Activated T-helper 2 cell treated with anti-CD3 and anti-CD28 coated beads, Interferon-gamma antibody, Interleukin-2, Interleukin-4, amounts not matched to agents 10 μg/mL and 5 μg/mL and 100 μg/mL, durations not matched to agents 14 hours and 24 hours and 36 hours (primary cell): ENCODE measurements at places on chromosomes 12 and 14. TPM values are rescaled to one million over a fixed set of nuclear protein-coding genes. Genes with fewer than 3 reads are reported as not detected.

The KRT85 gene
- not detected in 2 replicates for total RNA-seq

The SERPINA12 gene
- total RNA-seq = not detected in 2 replicates

The TXNDC16 gene
- 4.7 and 5.2 TPM in 2 replicates for total RNA-seq

The PSMC6 gene
- total RNA-seq = 144 and 155 TPM in 2 replicates

The CHPT1 gene
- total RNA-seq = 17.6 and 18.3 TPM in 2 replicates

The LALBA gene
- total RNA-seq = not detected in 2 replicates

The TAS2R14 gene
- 2.6 and 2.8 TPM in 2 replicates for total RNA-seq

The TPI1 gene
- total RNA-seq = 1,708 and 1,711 TPM in 2 replicates

The AQP6 gene
- not detected in 2 replicates for total RNA-seq

The RHOJ gene
- not detected in 2 replicates for total RNA-seq

The HSP90B1 gene
- 615 and 617 TPM in 2 replicates for total RNA-seq

The EGLN3 gene
- 16.0 and 17.0 TPM in 2 replicates for total RNA-seq

The CRACR2A gene
- 24.6 and 25.2 TPM in 2 replicates for total RNA-seq

The KRT79 gene
- total RNA-seq = not detected in 2 replicates

The KRT7 gene
- 4.2 and 4.7 TPM in 2 replicates for total RNA-seq

The GPR68 gene
- total RNA-seq = 5.7 and 6.0 TPM in 2 replicates

The MAP3K9 gene
- total RNA-seq = 5.5 and 5.6 TPM in 2 replicates

The ATF7 gene
- total RNA-seq = 28.0 and 32.0 TPM in 2 replicates

The GDF11 gene
- total RNA-seq = 15.3 and 15.4 TPM in 2 replicates

The PDE3A gene
- 0.07 and 0.14 TPM in 2 replicates for total RNA-seq

The KCNA5 gene
- not detected in 2 replicates for total RNA-seq

The LRP1 gene
- total RNA-seq = 1.8 and 2.1 TPM in 2 replicates
